ENCODE measurements at places on chromosomes 2 and 18.

- DNase-seq, result peak; percentile 87
These were observed 144.3 kb upstream of the SMAD7 start for GRCh38 chr18:49094979-49095632.

- DNase-seq, result no peak
These were observed 541.5 kb downstream of the CNTNAP5 start for GRCh38 chr2:124566518-124566970.

GRCh38 chr18:70355620-70356385 is 67.0 kb downstream of the SOCS6 start:
- no peak for DNase-seq

DNA sequence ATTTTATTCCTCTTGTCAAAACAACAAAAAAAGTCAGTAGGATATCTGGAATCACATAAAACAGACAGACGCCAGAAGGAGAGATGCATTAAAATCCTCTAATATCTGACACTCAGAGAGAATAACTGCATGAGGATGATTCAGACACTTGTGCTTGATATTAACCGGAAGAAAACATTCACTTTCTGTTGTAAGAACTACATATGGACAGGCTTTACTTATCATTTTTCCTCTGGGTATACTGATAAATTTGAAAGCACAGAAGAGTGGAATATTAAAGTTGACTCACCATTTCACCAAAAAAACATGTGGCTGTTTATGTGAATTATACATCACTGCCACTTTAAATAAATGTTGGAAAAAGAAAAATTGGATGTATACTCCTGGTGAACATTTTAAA is 589.1 kb upstream of the CDH2 start:
- DNase-seq, result peak; percentile 29

GRCh38 chr18:11951390-11951851 is 29.9 kb upstream of the IMPA2 start:
- no peak for DNase-seq

DNA sequence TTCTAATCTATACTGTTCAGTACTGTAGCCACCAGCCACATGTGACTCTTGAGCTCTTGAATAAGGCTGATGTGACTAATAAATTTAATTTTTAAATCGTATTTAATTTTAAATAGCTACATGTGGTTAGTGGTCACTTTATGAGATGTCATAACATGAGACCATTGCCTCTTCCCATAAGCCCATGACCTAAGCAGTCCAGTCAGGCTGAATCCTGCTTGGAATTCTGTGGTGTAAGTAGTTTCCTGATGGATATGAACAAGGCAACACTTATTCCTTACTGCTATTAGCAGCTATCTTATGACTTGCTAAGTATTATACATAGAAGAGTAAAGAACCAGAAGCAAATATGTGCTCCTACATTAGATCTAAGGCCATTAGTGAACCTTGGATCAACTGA is 150.0 kb downstream of the DIS3L2 start:
- DNase-seq, result no peak

DNA sequence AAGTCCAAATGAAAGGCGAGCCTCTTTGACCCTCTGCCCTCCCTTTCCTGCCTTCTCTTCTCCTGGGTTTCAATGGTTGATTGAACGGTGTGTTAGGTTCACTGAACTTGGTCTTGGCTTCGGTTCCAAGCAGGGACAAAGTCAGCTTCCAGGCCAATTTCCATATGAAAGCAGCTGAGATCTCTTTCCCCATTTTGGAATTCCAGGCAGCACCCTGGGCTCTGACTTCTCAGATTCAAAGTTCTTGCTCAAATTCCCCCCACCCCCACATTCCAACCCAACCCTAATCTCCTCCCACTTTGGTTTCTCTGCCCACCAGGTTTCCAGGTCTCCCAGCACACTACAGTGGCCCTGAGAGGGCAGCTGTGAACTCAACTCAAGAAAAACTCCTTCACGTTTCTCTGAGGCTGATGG is 231.0 kb downstream of the INSIG2 start:
- DNase-seq, result no peak

- DNase-seq, result peak; percentile 67
These were observed 25.5 kb upstream of the CIB4 start for GRCh38 chr2:26666671-26667070.

GRCh38 chr2:171018522-171018921 is 89.5 kb downstream of the GORASP2 start:
- DNase-seq, result no peak

DNA sequence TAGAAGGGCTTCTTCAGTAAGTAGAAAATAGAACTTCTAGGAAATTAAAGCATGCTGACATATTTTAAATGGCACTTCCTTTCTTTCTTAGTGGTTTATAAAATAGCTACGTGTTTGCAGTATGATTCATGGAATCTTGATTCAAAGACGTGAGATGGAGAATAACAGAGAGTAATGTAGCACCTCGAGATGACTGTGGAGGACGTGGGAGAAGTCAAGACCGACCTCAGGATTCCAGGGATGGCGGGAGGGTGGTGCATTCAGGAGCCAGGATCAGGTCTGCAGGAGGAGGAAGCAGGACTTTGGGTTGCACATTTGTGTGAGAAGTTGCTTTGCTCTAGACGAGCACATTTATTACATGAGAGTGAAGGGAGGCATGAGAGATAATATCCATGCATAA is 56.0 kb downstream of the DCDC2C start:
- DNase-seq, result peak; percentile 19

- no peak for DNase-seq
These were observed 13.6 kb downstream of the MRO start for GRCh38 chr18:50806208-50806616.

DNA sequence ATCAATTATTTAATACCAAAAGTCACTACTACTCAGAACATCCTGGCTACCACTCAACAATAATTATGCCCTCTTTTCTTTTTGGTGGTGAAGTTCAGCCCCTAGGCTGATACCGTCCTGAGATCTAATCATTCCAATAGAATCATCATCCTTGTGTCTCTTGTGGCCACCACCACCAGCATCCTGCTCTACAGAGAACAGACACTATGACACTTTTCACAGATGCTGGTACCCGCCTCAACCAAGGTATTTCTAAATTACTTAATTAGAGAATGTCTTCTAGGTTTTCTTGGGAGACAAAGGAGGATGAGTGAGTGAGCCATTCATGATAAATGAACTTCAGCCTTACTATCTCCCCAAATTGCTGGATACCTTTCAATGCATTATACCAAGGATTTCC is 60.0 kb downstream of the TDRD15 start:
- DNase-seq, result no peak

GRCh38 chr18:80194874-80195570 is 52.3 kb downstream of the PARD6G start:
- DNase-seq, result no peak

DNA sequence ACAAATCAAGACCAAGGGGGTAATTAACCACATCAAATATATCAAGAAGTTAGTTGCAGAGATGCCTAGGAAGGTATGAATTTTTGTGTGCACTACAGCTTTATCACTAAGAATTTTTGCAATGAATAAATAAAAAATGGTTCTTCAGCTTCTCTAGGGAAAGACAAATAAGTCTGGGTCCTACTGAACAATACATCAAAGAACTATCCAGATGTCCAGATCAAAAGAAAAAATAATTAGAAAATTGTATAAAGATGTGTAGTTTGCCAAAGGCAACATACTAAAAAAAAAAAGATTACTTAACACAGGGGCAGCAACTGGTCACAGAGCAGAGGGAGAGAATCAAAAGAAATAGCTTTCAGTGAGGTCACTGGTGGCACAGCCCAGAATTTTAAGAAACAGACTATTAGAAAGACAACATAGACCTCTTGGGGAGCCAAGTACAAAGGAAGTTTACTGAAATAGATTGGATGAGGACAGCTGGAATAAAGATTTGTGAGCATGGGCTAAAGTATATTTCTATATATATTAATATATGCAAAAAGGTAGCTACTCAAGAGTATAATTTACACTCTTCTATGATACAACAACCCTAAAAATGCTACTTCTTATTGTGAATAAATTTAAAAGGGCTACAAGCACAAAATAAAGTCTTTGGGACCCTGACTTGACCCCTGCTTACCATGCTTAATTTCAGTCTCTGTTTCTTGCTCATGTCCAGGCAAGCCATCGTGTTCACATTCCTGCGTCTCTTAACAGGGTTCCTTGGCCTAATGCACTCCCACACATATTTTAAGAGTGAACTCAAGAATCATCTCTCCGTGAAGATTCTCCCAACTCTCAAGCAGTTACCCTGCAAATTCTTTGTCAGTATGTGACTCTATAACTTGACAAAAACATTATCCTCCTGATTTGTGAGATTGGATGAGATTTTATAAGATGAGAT is 99.0 kb upstream of the GRB14 start:
- DNase-seq, result peak; percentile 59

DNA sequence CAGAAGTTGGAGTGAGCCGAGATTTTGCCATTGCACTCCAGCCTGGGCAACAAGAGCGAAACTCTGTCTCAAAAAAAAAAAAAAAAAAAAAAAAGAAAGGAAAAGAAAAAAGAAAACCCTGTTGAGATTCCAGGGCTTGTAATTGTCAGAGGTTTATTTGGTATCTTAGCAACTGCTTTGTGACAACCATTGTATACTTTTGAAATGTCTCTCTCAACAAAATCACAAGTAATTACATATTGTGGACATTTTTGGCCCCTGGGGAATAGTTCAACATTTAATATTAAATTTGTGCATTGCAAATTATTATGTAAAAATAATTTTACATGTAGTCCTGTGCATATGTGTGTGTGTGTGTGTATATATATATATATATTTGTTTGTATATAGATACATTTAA is 270.8 kb downstream of the GALNT13 start:
- peak; percentile 18 for DNase-seq

GRCh38 chr2:70087702-70088597 is 673 bp downstream of the PCBP1 start:
- DNase-seq, result peak; percentile 83

GRCh38 chr2:184507254-184507653 is 91.1 kb upstream of the ZNF804A start:
- DNase-seq, result no peak

DNA sequence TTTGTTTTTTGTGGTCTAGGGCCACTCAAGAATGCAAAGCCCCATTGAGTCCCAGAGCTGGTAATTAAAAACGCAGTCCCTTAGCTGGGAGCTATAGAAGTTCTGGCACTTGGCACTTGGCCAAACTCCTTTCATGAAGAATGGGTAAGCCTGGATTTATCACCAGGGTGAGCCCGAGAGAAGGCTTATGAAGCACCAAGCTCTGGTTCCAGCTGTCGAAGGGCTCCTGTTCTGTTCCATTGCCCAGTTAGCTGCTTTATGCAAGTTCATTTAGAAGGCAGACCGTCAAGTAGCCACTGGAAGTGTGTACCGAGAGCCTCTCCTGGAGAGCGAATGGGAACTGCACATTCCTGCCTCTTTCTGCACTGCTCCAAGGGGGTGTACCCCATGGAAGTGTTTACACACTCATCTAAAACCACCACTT is 14.2 kb downstream of the ECEL1 start:
- DNase-seq, result peak; percentile 24

- DNase-seq, result no peak
These were observed 31.7 kb upstream of the KCTD1 start for GRCh38 chr18:26579941-26580618.

- no peak for DNase-seq
These were observed 29.5 kb downstream of the KIAA2012 start for GRCh38 chr2:202102425-202103000.

DNA sequence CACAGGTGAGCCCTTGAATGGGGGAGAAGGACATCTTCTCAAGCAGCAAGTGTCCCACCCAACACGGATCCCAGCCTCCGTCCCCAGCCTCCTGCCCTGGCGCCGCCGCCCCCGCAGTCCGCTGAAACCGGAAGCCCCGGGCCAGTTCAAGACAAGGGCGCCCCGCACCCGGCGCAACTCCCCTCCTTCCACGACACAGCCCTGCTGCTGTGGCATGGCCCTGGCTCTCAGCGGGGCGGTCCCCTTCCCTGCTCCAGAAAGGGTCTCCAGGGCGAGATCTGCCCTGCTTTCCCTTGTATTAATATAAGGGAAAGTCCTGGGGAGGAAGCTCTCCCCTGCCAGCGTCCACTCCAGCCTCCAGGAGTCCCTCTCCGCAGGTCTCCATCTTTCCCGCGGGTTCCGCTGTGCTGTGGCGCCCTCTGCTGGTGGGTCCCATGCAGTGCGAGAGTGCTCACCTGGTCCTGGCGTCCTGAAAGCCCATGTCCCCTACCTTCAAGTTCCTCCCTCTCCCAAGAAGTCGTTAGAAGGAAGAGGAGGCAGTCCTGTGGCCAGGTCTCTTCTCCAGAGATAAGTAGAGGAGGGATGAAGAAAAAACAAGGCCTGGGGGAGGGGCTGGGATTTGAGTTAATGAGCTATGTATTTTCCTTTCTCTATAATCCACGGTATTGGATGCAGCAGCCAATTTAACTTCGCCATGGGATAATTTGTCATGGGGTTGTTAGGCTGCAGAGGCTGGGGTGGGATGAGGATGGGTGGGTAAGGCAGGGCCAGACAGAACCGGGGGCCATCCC is 176.0 kb downstream of the SMAD2 start:
- peak; percentile 38 for DNase-seq

All from GM23248 (cell line).